Stimulated activated naive CD4-positive, alpha-beta T cell (primary cell): ENCODE measurements at places on chromosomes 1 and 21.

- DNase-seq, result no peak
Observed at GRCh38 chr1:27339213-27339612, 2.6 kb upstream of the SYTL1 start.

DNA sequence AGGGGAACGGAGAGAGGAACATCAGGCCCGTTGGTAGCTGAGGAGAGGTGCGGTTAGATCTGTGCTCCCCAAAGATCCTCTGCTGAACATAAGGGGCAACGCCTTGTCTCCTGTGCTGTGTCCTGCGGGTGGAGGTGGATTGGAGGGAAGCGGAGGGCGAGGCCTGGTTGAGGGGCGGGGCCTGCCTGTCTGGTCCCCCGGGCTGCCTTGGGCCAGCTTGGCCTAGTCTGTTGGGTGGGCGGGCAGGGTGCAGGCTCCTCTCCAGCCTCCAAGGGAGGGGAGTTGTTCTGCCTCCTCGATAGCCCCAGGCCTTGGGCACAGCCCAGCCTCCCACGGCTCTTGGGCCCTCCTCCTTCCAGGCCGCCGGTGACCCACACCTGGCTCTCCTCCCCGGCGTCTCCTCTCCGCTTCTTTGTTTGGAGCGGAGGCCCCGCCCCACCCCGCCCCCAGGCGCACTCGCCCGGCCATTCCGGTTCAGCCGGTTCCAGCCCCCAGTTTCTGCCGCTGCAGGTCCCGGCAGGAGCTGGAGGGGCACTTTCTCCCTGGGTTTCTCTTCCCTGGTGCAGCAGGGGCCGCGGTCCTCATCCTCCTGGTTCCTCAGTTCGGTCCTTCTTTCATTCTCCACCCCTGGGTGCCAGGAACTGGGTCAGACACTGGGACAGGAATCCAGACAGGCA is 19.4 kb downstream of the PTPRF start:
- no peak for DNase-seq

GRCh38 chr1:8925406-8925805 is 20.3 kb upstream of the CA6 start:
- no peak for DNase-seq

DNA sequence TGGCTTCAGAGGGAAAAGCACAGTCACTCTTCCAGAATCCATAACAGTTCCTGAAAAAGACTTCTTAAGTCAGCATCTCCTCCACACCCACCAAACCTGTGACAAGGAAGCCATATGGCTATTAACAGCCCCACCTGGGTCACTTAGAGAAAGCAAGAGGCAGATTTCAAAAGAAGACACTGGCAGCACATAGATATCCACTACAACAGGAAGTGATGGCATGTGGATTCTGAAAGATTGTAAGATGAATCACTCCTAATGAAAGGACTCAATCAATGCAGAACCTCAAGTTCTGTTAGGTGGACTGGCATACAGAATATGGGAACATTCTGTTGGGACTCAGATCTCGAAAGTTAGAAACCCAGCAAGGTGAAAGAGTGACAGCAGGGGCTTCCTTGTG is 365.9 kb downstream of the TGFB2 start:
- no peak for DNase-seq

- DNase-seq, result no peak
Observed at GRCh38 chr1:52360595-52360968, 5.4 kb downstream of the CC2D1B start.

GRCh38 chr1:72847651-72848050 is 565.3 kb upstream of the NEGR1 start:
- DNase-seq, result no peak

- no peak for DNase-seq
Observed at GRCh38 chr1:15000671-15001070, 152.9 kb upstream of the TMEM51 start.
